Neuronal stem cell (in vitro differentiated cells): ENCODE measurements at places on chromosomes 7 and 10.

GRCh38 chr7:130929896-130930659 is 196.1 kb upstream of the KLF14 start:
- no peak for DNase-seq
- no peaks in the 10 kb centered on the region for H3K36me3 ChIP-seq

DNA sequence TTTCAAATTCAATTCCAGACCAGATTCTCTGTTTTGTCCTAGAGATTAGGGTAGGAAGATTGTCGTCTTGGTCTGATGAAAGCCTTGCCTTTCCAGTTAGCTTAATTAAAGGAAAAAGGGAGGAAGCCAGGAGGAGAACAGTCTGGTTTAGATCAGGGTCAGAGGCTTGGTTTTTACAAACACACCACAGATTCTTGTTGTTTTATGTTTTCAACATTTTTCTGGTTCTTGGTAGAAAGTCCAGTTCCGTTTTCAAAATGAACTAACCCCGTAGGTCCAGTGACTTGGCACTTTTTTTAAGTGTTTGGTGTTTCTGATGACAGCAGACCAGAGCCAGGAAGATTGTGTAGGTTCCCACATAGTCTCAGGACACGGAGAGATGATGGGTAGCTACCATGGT is 167.1 kb upstream of the INHBA start:
- H3K27ac ChIP-seq: no peak overlapping the region
- H3K36me3 ChIP-seq: no peaks in the 10 kb centered on the region
- DNase-seq: no peak
- no peaks in the 10 kb centered on the region for H3K27me3 ChIP-seq
- H3K4me3 ChIP-seq: no peak overlapping the region

DNA sequence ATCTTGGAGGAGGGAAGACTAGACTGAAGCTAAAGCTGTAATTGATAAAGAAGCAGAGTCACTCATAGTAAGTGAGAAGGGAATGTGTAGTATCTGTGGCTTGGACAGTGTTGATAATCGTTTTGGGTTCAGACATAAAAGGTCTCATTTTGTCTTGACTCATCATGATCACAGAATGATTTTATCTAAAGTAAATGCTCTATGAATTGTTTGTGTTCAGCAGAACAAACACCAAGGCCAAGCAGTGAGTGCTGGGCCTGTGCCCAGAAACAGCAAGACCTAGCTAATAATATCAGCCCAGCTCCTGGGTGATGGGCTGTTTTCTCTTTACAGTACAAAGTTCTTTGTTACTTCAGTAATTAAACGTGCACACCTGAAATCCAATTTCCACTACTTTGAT is 26.7 kb upstream of the CD36 start:
- no peak for DNase-seq
- peaks cover 5% of the 10 kb centered on the region for H3K4me1 ChIP-seq

GRCh38 chr10:70782746-70783680 is 2.2 kb downstream of the TBATA start:
- H3K36me3 ChIP-seq: no peaks in the 10 kb centered on the region
- no peak overlapping the region for H3K27ac ChIP-seq
- no peak for DNase-seq
- no peaks in the 10 kb centered on the region for H3K27me3 ChIP-seq
- H3K4me1 ChIP-seq: peaks cover 6% of the 10 kb centered on the region

- no peaks in the 10 kb centered on the region for H3K27me3 ChIP-seq
- H3K27ac ChIP-seq: no peak overlapping the region
- H3K4me3 ChIP-seq: no peak overlapping the region
- peaks cover 5% of the 10 kb centered on the region for H3K4me1 ChIP-seq
Measured at GRCh38 chr7:39042670-39043069, 65.0 kb downstream of the POU6F2 start.

DNA sequence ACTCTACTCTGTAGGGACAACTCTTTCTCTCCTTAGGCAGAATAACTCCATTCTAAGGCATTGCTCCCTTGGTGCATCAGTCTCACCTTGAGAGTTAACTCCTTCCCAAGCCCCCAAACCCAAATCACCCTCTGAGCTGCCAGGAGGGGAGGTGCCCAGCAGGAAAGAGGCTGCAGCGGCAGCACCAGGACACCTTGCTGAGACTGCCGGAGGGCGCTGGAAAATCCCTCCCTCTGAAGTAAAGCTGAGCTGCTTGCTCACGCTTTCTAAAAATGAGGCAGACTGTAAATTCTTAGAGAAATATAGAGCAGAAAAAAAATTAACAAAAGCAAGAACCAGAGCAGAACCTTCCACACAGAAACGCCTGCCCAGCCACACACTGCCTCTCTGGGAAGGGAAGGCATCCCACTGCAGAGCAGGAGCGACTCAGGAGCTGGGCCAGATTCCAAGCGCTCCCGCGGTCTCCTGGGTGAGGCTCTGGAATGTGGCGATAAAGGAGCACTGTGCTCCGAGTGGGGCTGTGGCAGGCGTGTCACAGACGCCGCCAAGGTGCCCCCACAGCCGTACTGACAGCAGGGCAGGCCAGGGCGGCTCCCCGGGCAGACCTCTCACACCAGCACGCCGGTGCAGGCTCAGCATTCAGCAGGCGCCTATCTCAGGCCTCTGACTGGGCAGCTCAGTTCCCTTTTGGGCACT is 202.1 kb downstream of the TNS3 start:
- H3K4me3 ChIP-seq: no peak overlapping the region
- H3K36me3 ChIP-seq: peaks cover 4% of the 10 kb centered on the region
- H3K27me3 ChIP-seq: no peaks in the 10 kb centered on the region
- DNase-seq: peak; percentile 20
- H3K4me1 ChIP-seq: peaks cover 50% of the 10 kb centered on the region

- no peaks in the 10 kb centered on the region for H3K36me3 ChIP-seq
- H3K4me3 ChIP-seq: no peak overlapping the region
- no peak for DNase-seq
- no peak overlapping the region for H3K27ac ChIP-seq
- H3K4me1 ChIP-seq: no peaks in the 10 kb centered on the region
Measured at GRCh38 chr10:9294132-9294663, 1239.7 kb downstream of the GATA3 start.

DNA sequence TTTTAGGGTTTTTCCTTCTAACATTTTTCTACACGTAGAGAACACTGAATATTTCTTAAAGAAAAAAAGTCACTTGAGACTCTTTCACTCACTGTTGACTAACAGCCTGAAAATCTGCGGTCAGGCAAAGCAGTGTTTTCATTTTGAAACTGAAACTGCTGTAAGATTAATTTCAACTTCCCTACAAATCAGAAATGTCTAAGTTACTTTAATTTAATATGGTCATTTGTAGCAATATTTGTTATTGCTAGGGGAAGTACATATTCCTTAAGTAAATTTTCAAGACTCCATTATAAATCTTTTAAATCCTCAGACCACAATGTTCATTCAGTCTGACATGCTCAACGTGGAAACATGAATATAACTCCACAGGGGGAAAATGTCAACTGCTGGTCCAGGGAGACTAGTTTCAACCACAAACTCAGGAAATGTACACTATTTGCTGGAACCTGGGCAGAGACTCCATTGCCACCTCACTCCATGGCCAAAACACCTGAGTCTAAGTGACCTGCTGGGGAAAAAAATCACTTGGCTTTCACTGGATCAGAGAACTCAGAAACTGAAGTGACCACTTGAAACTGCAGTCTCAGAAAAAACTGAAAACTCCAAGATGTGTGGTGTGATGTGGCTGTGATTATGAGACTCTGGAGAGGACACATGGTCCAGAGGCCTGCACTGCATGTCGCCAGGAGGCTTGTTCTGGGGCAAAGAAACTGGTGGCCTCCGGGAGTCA is 161.2 kb downstream of the TAX1BP1 start:
- no peak for DNase-seq
- no peak overlapping the region for H3K4me3 ChIP-seq
- no peaks in the 10 kb centered on the region for H3K27me3 ChIP-seq

DNA sequence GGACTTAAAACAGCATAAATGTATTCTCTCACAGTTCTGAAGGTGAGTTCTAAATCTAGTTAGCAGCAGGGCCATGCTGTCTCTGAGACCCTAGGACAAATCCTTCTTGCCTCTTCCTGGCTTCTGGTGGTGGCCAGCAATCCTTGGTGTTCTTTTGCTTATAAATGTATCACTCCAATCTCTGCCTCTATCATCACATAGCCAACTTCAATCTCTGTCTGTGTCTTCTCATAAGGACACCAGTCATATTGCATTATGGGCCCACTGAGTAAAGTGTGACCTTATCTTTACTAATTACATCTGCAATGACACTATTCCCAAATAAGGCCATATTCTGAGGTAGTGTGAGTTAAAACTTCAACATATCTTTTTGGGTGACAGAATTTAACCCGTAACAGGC is 778.9 kb downstream of the KCNMA1 start:
- H3K4me3 ChIP-seq: no peak overlapping the region
- H3K4me1 ChIP-seq: no peaks in the 10 kb centered on the region
- H3K36me3 ChIP-seq: no peaks in the 10 kb centered on the region

GRCh38 chr7:133571076-133571475 is 318.2 kb downstream of the EXOC4 start:
- no peaks in the 10 kb centered on the region for H3K27me3 ChIP-seq
- H3K36me3 ChIP-seq: no peaks in the 10 kb centered on the region
- DNase-seq: no peak
- H3K4me1 ChIP-seq: peaks cover 3% of the 10 kb centered on the region

GRCh38 chr10:91653219-91653870 is 20.5 kb upstream of the PPP1R3C start:
- no peaks in the 10 kb centered on the region for H3K36me3 ChIP-seq
- no peak overlapping the region for H3K4me3 ChIP-seq
- no peak for DNase-seq
- no peak overlapping the region for H3K27ac ChIP-seq
- no peaks in the 10 kb centered on the region for H3K4me1 ChIP-seq

DNA sequence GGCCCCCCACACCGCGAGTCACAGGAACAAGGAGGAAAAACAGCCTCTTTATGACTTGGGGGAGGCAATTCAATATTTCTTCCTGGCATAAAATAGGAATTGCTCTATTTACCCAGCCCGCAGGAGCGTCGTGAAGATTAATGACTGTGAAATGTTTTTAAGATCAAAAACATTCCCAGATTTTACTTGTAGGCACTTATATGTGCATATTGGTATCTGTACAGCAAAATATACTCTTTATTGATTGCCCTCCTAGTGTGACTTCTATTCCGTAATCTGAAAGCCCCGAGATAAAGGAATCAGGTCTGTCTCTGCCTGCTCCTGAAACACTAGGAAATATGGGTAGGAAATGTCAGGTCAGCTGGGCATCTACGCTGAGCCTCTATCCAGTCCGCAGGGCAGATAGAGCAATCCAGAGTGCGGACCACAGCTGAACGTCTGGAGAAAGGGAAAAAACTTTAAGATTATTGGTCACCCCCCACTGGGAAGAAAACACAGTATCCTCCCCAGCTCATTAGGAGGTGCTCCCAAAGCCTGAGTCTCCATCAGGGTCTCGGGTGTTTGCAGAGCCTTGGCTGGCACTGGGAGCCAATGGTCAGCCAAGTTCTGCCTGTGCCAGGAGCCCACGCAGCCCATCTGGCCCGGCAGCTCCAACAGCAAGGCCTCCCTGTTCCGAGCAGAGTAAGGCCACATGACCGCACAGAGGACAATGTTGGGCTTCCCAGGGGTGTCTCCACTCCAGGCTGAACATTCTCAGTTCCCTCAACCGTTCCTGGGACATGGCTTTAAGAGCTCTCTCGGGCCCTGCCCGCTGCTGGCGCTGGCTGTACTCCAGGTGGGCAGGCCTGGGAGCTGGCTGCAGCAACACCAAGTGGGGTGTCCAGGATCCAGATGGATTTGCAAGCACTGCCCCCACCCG is 7.7 kb downstream of the CTBP2 start:
- no peak for DNase-seq
- peaks cover 58% of the 10 kb centered on the region for H3K36me3 ChIP-seq
- H3K27ac ChIP-seq: no peak overlapping the region

DNA sequence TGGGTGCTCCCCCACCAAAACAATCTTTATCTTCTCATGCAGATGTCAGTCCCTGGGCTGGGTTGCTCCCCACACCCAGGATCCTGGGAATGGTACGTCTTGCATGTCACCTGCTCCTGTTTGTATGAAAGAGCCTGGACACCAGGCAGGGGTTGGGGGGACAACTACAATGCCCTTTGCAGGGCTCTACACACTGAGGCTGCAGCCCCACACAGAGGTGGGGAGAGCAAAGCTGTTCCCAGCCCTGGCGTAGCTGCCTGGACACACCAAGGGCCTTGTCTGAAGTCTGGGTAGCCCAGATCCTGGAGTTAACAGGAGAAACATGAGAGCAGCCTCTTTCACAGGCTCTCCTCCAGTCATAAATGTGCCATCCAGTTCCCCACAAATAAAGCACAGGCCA is 61.2 kb upstream of the TMEM72 start:
- DNase-seq: no peak
- H3K27me3 ChIP-seq: peaks cover 8% of the 10 kb centered on the region
- no peaks in the 10 kb centered on the region for H3K36me3 ChIP-seq
- H3K27ac ChIP-seq: no peak overlapping the region

DNA sequence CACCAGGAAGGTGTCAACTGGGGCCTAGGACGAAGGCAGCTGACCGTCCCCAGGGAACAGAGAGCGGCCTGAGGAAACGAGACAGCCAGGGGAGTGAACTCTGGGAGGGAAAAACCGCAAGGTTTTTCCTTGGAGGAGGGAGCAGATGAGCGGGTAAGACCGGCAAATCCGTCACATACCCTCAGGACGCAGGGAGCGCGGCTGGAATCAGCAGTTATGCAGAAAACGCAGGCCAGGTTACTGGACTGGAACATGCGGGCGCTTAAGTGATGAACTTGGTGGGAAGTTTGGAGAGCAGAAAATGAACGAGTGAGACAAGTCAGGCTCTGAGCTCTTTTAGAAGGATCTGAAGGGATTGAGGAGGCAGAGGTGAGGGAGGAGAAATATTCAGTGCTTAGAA is 76.7 kb downstream of the BMS1 start:
- no peak overlapping the region for H3K4me3 ChIP-seq
- no peaks in the 10 kb centered on the region for H3K4me1 ChIP-seq
- no peaks in the 10 kb centered on the region for H3K36me3 ChIP-seq
- H3K27ac ChIP-seq: no peak overlapping the region

GRCh38 chr7:5689716-5690115 is 91.7 kb downstream of the RNF216 start:
- peaks cover 23% of the 10 kb centered on the region for H3K36me3 ChIP-seq
- H3K27ac ChIP-seq: no peak overlapping the region
- no peaks in the 10 kb centered on the region for H3K27me3 ChIP-seq
- no peak for DNase-seq

DNA sequence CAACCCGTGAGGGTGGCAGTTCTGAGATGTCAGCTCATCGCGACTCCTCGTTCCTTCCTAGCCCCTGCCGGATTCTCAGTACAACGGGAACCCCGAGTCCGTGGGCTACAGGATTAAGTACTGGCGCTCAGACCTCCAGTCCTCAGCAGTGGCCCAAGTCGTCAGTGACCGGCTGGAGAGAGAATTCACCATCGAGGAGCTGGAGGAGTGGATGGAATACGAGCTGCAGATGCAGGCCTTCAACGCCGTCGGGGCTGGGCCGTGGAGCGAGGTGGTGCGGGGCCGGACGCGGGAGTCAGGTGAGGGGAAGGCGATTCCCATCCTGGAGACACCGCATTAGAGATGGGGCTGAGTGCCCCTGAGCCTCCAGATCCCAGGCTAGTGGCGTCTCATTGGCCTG is 568.1 kb upstream of the FOXK1 start:
- peaks cover 2% of the 10 kb centered on the region for H3K4me1 ChIP-seq
- peaks cover 8% of the 10 kb centered on the region for H3K36me3 ChIP-seq
- no peak overlapping the region for H3K27ac ChIP-seq
- no peak overlapping the region for H3K4me3 ChIP-seq
- no peak for DNase-seq
- no peaks in the 10 kb centered on the region for H3K27me3 ChIP-seq
